ENCODE measurements at places on chromosomes 16 and 17.

- DNase-seq: no peak
Observed at GRCh38 chr17:3921502-3922319, 5.4 kb upstream of the P2RX1 start.

- DNase-seq: no peak
Observed at GRCh38 chr17:14308636-14308964, 7.7 kb downstream of the HS3ST3B1 start.

- no peak for DNase-seq
Observed at GRCh38 chr17:6713918-6714271, 726 bp upstream of the SLC13A5 start.

GRCh38 chr17:82243648-82244412, 15.0 kb downstream of the SLC16A3 start:
- DNase-seq: no peak

- DNase-seq: no peak
Observed at GRCh38 chr17:81488276-81488860, 24.2 kb downstream of the ACTG1 start.

- DNase-seq: no peak
Observed at GRCh38 chr16:72833969-72834368, 214.0 kb downstream of the ZFHX3 start.
